Left forelimb (tissue), 1 donor: ENCODE measurements at places on chromosomes 5 and 9.

GRCh38 chr9:109355564-109356297 lies 34.9 kb upstream of the EPB41L4B start:
- DNase-seq = no peak

- no peak for DNase-seq
These were observed 26.7 kb upstream of the CAMK4 start for GRCh38 chr5:111197523-111197922.

DNA sequence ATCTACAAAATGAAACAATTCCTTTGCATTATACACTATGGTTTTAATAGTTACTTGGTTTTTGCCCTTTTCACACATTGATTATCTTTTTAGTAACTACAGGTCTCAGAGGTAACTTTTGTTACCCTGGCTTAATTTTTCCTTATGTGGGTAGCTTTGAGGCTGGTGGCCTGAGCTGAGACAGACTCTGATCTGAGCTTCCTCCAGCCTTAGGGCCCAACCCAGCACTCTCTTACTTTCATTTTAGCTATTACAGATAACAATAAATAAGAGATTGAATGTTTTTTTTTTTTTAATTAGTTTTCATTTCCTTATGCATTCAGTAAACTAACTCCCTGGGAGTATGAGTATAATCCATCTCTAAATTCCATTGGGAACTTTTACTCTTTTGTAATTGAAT lies 15.1 kb upstream of the OXCT1 start:
- no peak for DNase-seq

- no peak for DNase-seq
These were observed 254.8 kb downstream of the ADGRV1 start for GRCh38 chr5:90813392-90813791.

- no peak for DNase-seq
These were observed 30.8 kb upstream of the ABCA1 start for GRCh38 chr9:104958751-104959150.

DNA sequence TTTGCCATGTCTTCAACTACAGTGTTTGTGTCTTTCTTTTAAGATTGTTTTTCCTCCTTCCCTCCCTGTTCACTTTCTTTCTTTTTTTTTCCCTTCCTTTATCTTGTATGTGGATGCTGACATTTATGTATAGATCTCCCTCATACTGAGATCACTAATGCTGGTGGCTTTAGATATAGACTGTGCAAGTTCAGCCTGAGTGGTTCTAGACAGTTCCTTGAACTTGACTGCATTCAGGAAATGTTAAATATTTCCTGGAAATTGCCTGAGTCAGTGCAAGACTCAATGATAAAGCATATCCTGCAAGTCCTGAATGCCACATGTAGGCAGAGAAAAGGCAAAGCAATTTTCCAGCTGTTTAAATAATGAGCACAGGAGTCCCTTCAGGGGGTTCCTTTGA lies 182.5 kb upstream of the NR3C1 start:
- DNase-seq = no peak

GRCh38 chr9:134536101-134536900 lies 105.3 kb upstream of the COL5A1 start:
- no peak for DNase-seq

- no peak for DNase-seq
These were observed 36.7 kb downstream of the GPR21 start for GRCh38 chr9:123070198-123070597.

GRCh38 chr9:24616863-24617262 lies 71.2 kb upstream of the IZUMO3 start:
- DNase-seq = no peak
